Fibroblast of skin of left quadriceps (primary cell): ENCODE measurements at places on chromosomes 1 and 21.

GRCh38 chr21:45146801-45147200 is 72.4 kb downstream of the ADARB1 start:
- no peak for DNase-seq

DNA sequence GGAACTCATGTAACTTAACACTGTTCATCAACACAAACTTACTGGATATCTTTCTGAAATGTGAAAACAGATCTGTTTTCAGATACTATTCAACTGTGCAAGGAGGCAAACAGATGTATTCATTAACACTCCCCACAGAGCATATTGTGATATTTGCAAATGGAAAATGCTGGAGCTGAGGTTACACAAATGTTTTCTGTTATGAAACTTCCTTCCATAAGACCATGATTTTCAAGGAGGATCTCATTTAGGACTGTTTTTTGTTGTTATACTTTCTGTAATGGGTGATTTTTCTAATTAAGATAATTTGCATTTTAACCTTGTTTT is 56.1 kb downstream of the GABPA start:
- DNase-seq, result no peak

DNA sequence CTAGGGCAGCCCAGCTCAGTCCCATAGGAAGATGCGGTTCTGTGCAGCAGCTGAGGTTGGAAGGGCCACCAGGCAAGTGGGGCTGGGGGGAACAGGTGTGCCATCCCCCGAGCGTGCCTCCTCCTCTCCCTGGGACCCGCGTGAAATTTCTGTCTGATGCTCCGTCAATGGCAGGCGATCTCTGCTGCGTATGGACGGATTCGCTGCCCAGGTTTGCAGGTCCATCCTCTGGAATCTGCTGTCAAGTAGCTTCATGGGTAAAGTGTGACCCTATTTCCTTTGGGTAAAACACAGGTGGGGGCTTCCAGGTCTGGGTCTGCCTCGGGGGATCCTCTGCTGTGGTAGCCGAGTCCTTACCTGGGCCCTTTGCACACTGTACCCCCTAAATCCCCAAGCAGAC is 114.6 kb upstream of the ARHGEF16 start:
- DNase-seq, result no peak

DNA sequence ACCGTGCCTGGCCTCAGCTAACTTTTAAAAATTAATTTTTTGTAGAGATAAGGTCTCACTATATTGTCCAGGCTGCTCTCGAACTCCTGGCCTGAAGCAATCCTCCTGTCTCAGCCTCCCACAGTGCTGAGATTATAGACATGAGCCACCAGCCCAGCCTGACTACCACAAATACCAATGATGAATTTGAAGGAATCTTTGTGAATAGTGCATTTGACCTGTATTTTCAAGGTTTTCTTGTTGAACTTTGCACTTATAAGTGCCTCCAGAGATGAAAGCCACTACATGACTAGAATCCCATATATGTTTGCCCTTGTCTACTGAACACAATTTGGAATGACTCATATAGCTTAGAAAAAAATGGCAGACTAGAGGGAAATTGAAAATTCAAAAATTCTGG is 297.3 kb downstream of the NFIA start:
- DNase-seq, result no peak

DNA sequence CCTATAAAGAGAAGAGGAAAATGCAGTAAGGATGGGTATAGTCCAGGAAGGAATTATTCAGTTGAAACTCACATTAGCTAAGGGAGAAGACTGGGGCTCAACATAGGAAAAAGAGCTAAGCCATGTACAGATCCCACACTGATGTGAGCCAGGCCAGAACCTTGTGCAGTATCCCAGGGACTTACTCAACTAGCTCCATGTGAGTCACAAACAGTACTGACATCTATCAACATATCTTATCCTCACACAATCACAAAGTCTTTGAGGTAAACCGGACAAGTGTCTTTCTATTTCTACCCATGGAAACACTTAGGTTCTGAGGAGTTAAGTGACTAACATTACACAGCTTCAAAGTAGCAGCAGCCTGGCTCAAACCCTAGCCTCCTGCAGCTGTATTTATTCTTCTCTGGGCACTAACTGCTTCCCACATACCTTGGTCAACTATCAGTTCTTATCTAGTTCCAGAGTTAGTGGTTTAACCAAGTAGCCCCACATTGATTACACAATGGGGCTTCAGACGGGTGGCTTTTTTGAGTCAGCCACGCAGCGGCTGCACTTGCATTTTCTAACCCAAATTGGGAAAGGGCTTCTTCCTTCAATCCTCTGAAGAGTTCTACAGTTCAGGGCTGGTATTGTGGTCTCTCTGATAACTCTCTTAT is 9.5 kb downstream of the CD5L start:
- no peak for DNase-seq
